ENCODE measurements at places on chromosomes 11 and 22.

GRCh38 chr11:23551706-23552105 is 691.4 kb upstream of the CCDC179 start:
- DNase-seq, result no peak

- DNase-seq, result no peak
Measured at GRCh38 chr11:26245046-26245445, 86.9 kb upstream of the ANO3 start.

DNA sequence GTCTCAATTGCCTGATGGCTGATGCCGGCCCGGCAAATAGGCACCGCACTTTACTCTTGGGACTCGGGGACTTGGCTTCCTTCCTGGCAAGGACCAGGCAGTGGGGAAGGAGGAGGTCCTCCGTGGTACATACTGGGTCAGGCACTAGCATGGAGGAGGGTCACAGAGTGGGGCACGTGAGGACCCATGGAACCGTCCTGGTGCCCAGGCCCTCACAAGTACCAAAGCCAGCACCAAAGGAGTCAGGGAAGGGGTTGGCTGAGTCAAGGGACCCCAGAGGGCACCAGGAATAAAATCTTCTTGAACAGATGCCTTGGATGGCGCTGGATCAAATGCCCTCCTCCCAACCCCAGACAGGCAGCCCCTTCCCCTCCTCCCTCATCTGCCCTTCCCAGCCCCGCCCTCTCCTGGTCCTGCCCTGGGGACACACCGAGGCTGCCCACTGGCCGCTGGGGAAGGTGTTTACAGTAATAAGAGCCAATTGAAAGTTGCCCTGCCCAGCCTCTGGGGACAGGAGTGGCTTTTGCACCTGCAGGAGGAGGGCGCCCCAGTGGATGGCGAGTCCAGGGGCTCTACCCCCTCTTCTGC is 5.6 kb upstream of the CARNS1 start:
- no peak for DNase-seq

- DNase-seq, result no peak
Measured at GRCh38 chr22:30837531-30837930, 131.0 kb downstream of the MORC2 start.

- no peak for DNase-seq
Measured at GRCh38 chr11:45041596-45041995, 90.9 kb upstream of the TP53I11 start.

- DNase-seq, result no peak
Measured at GRCh38 chr11:29183301-29183700, 833.5 kb downstream of the KCNA4 start.

- peak; percentile 55 for DNase-seq
Measured at GRCh38 chr22:18000441-18001039, 23.8 kb downstream of the MICAL3 start.

GRCh38 chr11:43674560-43674959 is 6.0 kb upstream of the HSD17B12 start:
- no peak for DNase-seq

GRCh38 chr11:67117672-67118180 is 1.3 kb upstream of the KDM2A start:
- DNase-seq, result no peak

DNA sequence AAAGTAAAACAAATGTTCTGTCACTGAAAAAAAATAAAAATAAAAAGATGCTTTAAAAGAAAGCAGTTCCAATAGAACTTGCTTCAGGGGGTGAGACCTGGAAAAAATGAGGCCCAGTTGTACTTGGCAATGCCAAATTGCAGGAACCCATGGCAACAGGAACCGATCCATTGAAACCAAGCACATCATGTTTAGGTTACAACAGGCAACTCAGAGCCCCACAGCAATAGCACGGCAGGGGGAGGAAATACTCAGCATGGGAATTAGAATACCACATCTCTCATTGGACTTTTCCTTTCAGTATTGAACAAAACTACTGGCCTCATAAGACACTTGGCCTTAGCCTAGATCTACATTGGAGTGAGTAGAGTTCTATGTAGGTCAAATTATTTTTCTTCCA is 84.3 kb downstream of the MSANTD4 start:
- DNase-seq, result no peak

GRCh38 chr22:31243339-31244045 is 31.4 kb downstream of the LIMK2 start:
- peak; percentile 20 for DNase-seq

- no peak for DNase-seq
Measured at GRCh38 chr11:15627560-15627959, 512.8 kb downstream of the INSC start.

DNA sequence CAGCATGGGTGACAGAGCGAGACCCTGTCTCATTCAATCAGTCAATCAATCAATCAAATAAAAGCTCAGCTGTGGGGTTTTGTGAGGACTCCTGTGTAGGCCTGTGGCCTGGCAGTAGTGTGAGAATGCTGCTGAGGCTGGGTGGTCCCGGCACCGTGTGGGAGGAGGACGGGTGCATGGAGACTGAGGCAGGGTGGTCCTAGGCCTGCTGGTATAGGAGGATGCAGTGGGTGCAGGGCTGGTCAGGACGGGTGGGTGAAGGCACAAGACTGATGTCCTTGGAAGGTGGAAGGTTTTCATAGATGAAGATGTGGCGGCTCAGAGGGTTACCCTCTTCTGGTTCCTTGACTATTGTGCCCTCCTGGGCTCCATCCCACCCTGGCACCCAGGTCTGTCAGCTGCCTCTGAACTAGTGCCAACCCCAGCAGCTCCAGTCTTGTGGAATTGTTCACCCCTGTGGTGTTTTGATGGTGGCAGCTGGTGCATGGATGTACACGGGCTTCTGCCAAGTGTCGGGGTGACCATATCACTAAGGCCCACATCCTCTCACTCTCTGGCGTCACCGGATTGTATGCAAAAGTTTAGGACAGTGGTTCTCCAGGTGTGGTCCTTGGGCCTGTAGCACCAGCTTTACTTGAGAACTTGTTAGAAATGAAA is 23.7 kb downstream of the TANGO2 start:
- no peak for DNase-seq

DNA sequence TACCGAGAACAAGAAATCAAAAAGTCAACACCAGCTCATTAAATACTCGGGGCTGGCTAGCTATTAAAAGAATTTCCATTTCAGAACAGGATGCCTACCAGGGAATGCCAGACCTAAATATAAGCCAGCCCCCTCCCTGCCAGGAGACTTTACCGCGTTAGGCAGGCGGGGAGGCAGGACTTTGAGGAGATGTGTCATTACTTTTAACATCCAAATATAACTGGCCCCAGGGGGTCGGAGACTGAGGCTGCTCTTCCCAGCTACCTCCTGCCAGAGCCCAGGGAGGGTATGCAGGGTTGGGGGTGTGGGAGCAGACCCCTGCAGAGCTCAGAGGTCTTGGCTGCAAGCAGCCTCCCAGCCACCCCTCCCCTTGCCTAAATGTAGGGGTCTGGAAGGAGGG is 183.5 kb downstream of the DSCAML1 start:
- DNase-seq, result no peak

All from Caki2 (cell line).